ELR (cell line): ENCODE measurements at places on chromosomes 11 and 22.

DNA sequence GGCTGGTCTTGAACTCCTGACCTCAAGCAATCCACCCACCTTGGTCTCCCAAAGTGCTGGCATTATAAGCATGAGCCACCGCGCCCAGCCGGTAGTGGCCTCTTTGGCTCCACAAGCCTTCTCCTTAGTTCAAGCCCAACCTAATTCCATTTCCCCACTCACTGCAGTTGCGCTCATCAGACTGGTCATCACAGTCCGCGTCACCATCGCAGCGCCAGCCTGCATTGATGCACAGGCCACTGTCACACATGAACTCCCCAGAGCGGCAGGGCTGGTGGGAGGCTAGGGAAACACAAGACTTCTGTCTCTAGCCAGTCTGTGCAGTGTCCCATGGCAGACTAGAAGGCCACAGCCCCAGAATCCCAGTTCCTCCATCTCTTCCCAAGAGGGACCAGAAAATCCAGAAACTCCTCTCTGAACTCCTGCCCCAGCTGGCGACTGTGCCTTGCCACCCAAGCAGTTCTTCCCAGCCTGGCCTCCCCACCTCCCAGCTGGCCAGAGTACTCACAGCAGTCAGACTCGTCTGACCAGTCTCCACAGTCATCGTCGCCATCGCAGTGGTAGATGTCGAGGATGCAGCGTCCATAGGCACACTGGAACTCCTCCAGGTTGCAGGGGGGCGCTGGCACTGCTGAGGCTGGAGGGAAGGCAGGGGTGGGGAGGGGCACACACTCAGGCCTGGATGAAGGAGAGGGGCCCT lies 19.8 kb downstream of the LRP4 start:
- no peak for DNase-seq

GRCh38 chr11:124923296-124923695 lies 4.2 kb downstream of the HEPN1 start:
- no peak for DNase-seq

DNA sequence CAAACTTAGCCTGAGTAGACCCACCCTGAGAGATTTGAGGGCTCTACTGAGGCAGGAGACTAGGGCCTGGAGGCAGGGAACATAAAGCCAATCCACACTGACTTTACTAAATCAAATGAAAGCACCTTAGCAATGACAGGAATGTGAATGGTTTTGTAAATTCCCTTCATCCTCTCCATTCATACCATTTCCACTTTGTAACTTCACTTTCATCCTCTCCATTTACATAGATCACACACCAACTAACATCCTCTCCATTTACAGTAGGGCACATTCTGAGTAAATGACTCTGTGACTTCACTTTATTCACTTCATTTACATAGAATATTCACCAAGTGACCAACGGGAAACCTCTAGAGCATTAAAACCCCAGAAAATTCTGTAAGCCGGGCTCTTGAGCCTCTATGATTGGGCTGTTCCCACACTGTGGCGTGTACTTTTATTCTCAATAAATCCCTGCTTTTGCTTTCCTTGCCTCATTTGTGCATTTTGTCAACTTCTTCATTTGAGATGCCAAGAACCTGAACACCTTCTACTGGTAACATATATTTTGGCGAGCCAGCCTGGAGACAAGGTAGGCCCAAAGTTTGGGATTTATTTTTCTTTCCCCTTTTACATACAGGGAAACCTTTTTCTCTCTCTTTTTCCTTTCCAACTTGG lies 82.9 kb downstream of the PIWIL4 start:
- no peak for DNase-seq

DNA sequence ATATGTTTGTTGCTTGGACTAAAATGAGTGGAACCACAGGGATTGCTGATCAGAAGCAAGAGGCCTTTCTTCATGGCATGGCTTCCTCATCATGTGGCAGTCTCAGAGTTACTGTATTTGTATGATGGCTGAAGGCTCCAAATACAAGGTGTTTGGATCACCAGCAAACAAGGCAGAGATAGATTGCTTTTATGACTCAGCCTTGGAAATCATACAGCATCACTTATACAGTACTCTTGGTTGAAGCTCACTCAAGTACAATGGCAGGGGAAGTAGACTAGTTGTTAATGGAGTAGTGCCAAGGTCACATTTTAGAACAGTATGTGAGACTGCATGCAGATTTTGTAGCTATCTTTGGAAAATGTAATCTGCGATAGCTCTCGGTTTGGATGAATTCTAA lies 16.6 kb downstream of the CAPRIN1 start:
- peak; percentile 44 for DNase-seq

- DNase-seq: no peak
Observed at GRCh38 chr11:101931692-101932091, 15.4 kb upstream of the ANGPTL5 start.
